Activated CD8-positive, alpha-beta T cell treated with anti-CD3 and anti-CD28 coated beads, Interleukin-2, amount 10 ng/mL, durations not matched to agents 7 days and 5 days (primary cell): ENCODE measurements at places on chromosomes 1 and 21.

DNA sequence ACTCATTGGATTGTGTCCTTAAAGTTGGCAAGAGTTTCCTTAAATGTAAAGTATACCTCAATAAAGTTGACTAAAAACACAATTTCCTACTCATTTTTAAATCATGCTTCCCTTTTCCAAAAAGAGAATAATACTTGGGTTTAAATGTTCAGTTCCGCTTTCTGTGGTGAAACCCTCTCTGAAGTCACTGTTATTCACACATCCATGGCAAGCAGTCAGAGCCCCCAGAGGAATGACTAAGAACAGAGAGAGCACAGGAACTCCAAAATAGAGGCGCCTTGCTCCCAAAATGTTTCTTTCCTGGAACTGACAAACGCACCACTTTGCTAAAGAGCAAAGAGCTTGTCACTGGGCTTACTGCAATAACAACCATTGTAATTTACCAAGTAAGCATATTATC lies 142.5 kb downstream of the TIAM1 start:
- DNase-seq, result no peak

DNA sequence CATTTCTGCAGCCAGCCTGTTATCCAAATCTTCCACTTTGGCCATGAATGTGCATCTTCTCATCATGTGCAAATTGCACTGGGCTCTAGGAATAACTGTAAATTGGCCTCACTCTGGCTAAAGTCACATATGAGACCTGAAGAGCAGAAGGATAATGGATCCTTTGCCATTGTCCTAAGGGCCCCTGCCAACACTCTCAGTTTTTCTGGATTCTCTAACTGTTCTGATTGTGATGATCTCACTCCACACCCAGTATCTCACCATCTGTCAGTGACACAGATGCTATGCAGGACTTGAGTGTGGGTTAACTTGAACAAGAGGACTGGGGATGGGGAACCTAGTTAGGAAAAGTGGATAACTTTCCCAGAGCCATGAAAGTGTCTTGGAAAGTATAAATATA lies 8.5 kb upstream of the FYB2 start:
- DNase-seq, result no peak

- no peak for DNase-seq
Observed at GRCh38 chr1:3657096-3657475, 4.8 kb downstream of the TP73 start.

DNA sequence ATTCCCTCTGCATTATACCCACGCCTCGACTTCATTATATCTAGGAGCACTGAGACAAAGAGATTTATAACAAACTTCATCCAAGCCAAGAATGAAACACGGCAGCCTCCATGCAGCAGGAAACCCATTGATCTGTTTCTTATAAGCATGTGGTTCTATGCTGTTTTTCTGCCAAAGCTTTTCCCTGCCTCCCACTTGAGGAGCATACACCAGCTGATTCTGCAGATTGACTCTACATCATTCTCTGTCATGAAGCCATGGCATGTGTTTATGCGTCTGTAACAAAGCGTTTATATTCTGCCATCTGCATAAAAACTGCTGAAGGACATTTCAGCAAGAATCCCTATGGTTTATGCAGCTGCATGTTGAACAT lies 102.0 kb downstream of the CYYR1 start:
- no peak for DNase-seq

GRCh38 chr1:169387399-169387798 lies 19.4 kb downstream of the BLZF1 start:
- DNase-seq, result no peak

- DNase-seq, result no peak
Observed at GRCh38 chr1:151478923-151479322, 19.6 kb upstream of the POGZ start.

- no peak for DNase-seq
Observed at GRCh38 chr1:238487931-238488330, 597.2 kb upstream of the ZP4 start.

DNA sequence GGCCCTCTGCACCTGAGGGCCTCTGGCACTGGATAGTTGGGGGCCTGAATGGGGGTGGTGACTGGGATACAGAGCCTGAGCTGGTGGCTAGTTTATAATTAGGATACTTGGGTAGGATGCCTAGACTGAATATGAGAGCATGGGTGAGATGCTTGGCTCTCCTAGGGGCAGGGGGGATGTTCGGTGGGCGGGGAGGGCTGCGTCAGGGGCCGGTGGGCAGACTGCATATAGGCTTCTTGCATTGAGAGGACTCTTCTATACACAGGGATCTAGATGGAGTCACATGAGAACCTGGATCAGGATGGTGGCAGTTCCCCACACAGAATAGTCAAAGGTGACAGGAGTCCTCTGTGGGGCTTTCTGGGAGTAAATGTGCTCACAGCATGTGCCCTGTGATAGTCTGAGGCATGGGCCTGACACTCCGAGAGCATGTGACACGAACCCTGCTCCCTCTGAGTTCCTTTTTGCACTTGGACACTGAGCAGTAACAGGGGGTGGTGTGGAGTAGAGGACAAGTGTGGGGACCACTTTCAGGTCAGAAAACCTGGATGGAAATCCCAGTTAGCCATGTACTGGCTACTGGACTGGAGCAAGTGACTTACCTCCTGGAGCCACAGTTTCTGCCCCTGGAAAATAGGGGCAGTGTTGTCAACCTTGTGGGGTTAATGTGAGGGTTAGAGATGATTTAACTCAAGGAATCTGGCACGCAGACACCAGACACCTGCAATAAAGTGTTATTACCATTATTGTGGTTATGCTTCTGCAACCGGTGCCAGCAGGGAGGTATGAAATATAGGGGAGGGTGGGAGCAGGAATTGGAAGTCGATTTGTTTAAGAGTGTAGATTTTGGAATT lies 2.2 kb downstream of the MAP7D1 start:
- DNase-seq, result peak; percentile 40

GRCh38 chr1:30668024-30668423 lies 55.4 kb downstream of the MATN1 start:
- DNase-seq, result no peak

GRCh38 chr1:205976708-205977401 lies 26.3 kb downstream of the RAB7B start:
- DNase-seq, result no peak

DNA sequence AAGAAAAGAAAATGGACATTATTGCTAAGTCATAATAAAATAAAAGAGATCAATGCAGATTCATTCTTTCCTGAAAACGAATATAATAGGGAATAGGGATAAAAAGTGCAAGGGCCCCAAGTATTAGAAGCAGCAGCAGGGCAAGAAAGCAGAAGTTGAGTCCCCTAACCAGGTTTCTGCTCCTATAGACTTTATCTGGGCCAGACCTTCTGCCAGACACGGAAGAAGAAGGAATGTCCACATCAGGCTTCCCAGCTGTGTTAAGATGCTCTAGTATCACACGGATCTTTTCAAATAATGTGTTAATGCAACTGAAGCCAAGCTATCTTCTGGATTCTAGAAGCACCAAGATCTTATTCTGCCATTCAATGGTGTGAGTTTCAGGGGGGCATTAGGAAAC lies 26.9 kb downstream of the CD244 start:
- DNase-seq, result no peak

- no peak for DNase-seq
Observed at GRCh38 chr1:39151267-39151666, 53.2 kb upstream of the MACF1 start.

GRCh38 chr21:19368944-19369343 lies 965.4 kb upstream of the TMPRSS15 start:
- no peak for DNase-seq

GRCh38 chr1:2977886-2978611 lies 43.2 kb upstream of the ACTRT2 start:
- DNase-seq, result no peak

DNA sequence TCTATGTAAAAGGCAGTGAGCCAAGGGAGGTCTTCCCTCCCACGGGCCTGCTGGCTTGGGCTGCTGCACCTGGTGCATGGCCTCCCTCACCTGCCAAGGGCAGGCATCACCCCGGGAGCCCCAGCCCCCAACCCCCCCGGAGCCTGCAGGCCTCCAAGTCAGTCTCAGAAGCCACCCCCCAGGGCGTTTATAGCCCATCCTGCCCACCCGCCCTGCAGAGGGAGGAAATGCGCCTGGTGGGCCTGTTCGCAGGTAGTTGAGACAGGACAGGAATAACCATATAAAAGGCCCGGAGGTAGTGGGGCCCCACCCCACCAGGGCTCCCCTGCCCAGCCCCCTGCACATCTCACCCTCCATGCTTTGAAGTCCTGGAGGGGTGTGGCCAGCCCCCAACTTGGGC lies 18.2 kb upstream of the ARF1 start:
- no peak for DNase-seq

- no peak for DNase-seq
Observed at GRCh38 chr1:235226933-235227332, 65.9 kb upstream of the RBM34 start.

DNA sequence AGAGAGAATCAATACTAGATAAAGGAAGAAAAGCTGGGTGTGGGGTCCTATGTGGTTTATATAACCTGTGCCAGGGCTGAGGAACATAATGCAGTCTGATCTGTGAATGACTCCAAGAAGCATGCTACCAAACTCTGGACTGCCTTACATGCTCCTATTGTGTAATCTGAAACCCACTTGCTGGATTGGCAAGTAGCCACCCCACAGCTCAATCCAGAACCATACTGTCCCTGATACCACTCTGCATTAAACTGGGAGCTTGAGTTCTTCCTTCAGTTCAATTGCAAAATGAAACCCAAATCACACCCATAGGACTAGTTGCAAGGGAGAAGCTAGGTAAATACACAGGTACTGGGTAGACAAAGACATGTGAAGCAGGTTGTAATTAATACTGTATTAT lies 115.4 kb upstream of the NEGR1 start:
- DNase-seq, result no peak
